ENCODE measurements at places on chromosomes 12 and 14.

- DNase-seq = no peak
Measured at GRCh38 chr12:3195337-3195736, 118.2 kb downstream of the TSPAN9 start.

DNA sequence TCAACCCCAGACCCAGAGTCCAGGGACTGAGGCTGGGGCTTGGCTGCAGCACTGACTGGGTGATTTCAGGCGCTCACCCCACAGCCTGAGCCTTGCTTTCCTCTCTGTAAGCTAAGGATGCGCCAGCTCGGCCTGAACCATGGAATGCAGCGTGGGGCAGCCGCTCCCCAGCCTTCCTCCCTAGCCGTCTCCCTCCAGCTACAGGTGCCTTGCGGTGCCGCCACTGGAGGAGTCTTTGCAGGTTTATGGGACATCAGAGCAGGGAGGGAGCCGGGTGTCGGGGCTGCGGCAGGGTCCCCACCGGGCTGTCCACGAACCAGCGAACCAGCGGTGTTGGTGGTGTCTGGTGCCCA, 19.4 kb downstream of the PPP2R5C start:
- no peak for DNase-seq

GRCh38 chr12:130308393-130308792, 29.3 kb upstream of the PIWIL1 start:
- DNase-seq = no peak

GRCh38 chr14:47442211-47442610, 233.2 kb downstream of the MDGA2 start:
- no peak for DNase-seq

DNA sequence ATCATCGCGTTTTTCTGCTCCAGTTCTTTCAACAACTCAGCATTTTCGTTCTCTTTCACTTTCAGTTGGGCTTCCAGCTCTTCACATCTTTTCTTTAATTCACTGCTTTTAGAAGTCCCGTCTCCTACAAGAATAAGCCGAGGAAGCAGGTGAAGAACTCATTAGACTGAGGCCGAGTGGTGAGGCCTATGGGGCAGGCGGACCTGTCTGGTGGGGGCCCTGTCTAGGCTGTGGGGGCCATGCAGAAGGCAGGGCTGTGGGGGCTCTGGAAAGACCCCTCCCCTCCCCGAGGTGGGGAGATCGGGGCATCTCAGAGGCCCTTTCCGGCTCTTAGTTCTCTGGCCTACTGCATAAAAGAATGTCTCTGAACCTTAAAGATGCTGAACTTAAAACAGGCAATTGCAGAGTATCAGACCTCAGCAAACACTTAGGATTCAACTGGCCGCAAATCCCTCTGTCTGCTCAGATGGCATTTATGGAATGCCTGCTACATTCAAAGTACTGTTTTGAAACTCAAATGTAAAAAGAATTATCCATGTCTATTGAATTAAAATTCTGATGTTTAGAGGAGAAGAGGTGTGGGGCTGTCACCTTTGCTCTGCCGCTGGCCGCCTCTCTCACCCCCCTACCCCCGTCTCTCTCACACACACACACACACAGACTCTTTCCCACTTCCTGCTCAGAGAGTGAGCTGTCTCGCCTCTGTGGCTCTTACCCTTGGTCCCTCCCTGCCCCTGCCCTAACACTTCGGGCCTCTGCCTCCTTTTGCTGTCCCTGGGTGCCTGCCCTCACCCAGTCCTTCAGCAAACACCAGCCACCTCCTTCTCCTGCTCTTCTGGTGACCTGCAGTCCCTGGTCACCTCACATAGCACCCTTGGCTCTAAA, 34.7 kb downstream of the CCDC92 start:
- DNase-seq = no peak
